ENCODE measurements at places on chromosomes 3 and 15.

DNA sequence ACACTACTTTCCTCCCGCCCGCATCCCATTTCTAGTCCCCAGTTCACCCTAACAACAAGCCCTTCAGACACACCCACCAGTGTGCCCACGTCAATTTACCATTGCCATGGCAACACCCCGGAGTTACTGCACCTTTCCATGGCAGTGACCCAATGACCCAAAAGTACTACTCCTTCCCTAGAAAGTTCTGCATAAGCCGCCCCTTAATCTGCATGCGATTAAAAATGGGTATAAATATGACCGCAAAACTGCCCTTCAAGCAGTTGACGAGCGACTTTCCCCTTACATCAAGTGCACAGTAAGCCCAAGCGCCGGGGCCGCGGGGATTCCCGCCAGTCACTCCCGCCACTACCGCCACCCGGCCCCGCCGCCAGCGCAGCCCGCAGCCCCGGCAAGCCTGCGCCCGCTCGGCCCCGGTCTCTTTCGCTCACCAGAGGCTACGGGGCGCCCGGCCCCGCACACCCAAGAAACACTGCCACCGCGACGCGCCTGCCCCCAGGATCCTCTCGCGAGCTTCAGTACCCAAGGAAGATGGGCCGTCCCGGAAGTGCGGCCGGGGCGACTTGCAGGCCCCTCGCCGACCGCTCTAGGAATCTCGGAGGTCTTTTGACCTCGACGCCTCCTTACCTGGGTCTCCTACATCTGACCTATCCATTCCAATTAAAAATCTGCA is 27.2 kb upstream of the ZNF502 start:
- H3K4me3 ChIP-seq: peak overlapping the region; percentile 76
- peaks cover 20% of the 10 kb centered on the region for H3K27me3 ChIP-seq
- peaks cover 46% of the 10 kb centered on the region for H3K36me3 ChIP-seq
- no peak overlapping the region for H3K27ac ChIP-seq
- DNase-seq: peak; percentile 47
- peaks cover 13% of the 10 kb centered on the region for H3K4me1 ChIP-seq

- H3K27ac ChIP-seq: no peak overlapping the region
- no peaks in the 10 kb centered on the region for H3K27me3 ChIP-seq
- H3K4me3 ChIP-seq: no peak overlapping the region
- no peak for DNase-seq
- no peaks in the 10 kb centered on the region for H3K36me3 ChIP-seq
Measured at GRCh38 chr3:144189044-144189443, 217.4 kb downstream of the DIPK2A start.

DNA sequence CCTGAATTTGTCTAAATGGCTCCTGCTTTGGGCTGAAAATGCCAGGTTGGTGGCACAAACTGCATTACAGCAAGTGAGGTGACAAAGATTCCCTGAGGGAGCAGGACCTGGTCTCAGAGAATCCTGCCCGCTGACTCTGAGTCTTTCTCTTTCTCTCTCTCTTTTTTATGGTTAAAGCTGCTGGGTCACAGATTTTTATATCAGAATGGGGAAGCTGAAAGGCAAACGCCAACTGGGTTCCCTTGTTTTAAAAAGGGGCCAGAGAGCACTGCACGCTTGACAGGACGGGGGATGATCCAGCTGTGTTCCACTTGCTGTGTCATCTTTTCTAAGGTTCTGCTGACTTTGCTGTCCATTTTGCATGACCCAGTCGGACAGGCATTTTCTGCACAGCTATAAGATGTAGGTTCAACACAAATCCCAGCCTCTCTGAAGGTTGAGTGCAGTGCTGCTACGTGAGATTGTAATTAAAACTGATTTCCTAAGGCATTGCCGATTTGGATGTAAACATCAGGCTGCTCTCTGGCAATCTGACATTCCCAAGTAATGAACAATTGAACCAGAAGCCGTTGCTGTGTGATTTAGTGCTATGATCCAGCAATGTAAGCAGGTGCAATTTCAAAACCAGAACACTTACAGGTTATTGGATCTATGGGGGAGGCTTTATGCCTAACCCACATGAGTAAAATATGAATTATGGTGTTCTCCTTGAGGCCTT is 25.8 kb downstream of the ARHGEF3 start:
- peaks cover 48% of the 10 kb centered on the region for H3K36me3 ChIP-seq
- H3K4me1 ChIP-seq: peaks cover 90% of the 10 kb centered on the region
- no peak overlapping the region for H3K4me3 ChIP-seq
- peak overlapping the region; percentile 82 for H3K27ac ChIP-seq
- H3K27me3 ChIP-seq: no peaks in the 10 kb centered on the region
- DNase-seq: no peak

- H3K4me3 ChIP-seq: no peak overlapping the region
- no peaks in the 10 kb centered on the region for H3K36me3 ChIP-seq
- H3K4me1 ChIP-seq: peaks cover 41% of the 10 kb centered on the region
Measured at GRCh38 chr3:112982710-112983109, 7.8 kb upstream of the CD200R1 start.

DNA sequence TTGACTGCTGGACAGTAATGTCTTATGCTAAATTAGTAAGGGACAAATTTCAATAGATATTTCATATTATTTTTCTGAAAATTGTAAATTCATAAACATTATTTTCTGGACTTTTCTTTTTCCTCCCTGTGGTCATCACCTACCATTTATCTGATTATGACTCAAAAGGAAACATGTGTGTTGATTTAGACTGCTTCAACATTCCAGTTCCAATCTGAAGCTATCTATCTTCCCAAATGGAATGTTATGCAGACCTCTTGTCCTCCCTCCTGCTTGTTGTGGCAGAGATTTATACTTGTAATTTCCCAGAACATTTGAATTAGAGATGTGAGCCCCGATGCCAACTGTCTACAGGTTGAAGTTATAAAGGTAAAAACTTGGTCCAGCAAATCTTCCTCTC is 803.4 kb downstream of the TUSC7 start:
- no peaks in the 10 kb centered on the region for H3K27me3 ChIP-seq
- no peaks in the 10 kb centered on the region for H3K36me3 ChIP-seq
- no peak overlapping the region for H3K4me3 ChIP-seq
- DNase-seq: no peak
- H3K27ac ChIP-seq: no peak overlapping the region
- H3K4me1 ChIP-seq: no peaks in the 10 kb centered on the region
